ENCODE measurements at places on chromosomes 4 and X.

DNA sequence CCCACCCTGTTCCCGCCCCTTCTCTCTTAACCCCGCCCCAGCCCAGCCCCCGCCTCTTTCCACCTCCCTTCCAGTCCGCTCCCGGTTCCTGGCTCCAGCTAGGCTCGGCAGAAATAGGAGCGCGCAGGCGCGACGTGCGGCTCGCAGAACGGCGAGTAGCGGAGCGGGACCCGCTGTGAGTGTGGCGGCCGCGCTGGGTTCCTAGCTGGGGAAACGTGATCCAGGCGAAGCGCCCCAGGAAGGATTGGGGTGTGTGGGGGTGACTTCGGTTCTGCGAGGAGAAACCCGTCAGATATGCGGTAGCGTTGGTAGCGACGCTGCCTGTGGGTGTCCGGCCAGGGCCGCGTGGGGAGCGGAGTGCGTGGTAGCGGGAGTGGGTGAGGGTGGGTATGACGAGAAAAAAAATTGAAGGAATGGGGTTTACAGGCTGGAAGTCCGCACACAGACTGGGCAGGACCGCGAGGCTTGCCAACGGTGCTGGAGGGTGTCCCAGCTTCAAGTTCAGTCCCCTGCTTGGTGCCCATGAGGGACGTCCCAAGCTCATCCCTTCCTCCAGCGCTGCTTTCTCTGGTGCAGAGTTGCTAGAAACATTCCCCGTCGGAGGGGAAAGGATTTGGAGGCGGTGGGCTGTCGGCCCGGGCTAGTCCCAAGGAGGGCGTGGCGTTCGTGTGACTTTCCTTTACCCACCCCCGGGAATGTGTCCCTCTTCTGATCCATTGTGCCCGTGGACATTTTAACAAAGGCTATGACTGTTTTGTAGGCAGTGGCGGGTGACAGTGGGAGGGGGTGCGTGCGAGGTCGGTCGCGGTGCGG, at the start of gene PRRG1:
Gene PRRG1 (plus strand): TSS at position 144 of the 813 bp plus-strand sequence. CDS start 56,886 bp downstream, outside the sequence.
- no peak for DNase-seq

GRCh38 chr4:14022456-14022855, 394.9 kb upstream of the BOD1L1 start:
- no peak for DNase-seq

DNA sequence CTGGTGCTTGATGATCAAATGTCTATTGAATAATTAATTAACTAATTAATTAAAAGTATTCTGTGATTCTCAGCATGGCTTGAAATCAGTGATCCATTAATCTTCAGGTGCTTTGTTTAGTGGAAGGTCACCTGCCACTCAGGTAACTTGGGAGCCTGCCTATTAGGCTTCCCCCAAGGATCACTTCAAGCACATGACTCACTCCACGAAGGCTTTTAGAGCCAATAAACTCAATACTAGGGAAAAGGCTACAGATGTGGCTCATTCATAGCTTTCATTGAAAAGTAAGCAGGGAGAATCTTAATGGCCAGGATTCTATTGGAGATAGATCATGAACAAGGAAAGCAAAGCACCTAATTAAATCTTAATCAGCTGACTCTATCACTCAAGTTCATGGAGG, 21.3 kb downstream of the AREG start:
- DNase-seq = no peak

- DNase-seq = no peak
These were observed 338.8 kb downstream of the PPP3CA start for GRCh38 chr4:101008503-101008902.

GRCh38 chr4:40231316-40231863, 34.6 kb downstream of the RHOH start:
- DNase-seq = no peak

DNA sequence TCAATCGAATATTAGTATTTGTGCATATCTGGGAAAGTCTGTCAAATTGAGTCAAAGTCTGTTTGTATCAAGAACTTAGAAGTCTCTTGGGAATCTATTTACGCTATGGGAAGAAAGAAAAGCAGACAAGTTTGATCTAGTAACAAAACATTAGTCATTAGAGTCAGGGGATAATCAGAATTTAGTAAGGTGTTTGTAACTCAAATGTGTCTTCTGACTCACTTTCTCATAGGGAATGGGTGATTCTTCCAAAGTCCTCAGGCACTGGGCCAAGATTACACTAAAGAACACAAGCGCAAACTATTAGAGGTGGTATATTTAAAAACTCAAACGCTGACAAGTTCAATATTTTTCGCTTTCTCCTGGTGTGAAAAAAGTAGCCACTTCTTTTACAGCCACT, 926.5 kb downstream of the PDHA2 start:
- no peak for DNase-seq

- DNase-seq = no peak
These were observed 386.2 kb downstream of the RAB28 start for GRCh38 chr4:13097971-13098370.

DNA sequence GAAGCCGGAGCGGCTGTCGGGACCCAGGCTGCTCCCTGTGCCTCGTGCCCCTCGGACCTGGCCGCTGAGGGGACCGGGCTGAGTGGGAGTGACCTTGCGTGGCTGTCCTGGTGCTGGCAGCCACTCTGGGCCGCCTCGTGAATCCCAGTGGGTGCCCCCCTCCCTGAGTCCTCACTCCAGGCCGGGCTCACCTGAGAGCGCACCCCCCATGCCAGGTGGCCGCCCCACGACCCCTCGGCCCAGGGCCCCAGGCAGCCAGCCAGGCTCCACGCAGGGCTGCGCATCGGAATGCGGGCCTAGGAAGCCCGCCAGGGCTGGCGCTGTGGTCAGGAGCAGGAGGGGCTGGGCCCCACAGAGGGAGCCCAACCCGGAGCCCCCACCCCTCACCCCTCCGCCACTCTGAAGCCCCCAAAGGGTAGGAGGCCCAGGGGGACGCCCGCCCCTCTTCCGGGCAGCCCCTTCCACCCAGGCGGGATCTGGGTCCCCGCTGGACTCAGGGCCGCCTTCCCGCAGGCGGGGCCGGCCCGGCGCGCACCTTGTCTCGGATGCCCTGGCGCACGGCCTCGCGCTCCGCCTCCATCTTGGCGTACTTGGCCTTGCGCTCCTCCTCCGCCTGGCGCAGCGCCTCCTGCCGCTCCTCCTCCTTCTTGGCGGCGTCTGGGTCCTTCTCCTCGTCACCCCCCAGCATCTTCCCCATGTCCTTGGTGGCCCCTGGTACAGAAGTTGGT, 33.9 kb downstream of the CPLX1 start:
- DNase-seq = peak; percentile 48

DNA sequence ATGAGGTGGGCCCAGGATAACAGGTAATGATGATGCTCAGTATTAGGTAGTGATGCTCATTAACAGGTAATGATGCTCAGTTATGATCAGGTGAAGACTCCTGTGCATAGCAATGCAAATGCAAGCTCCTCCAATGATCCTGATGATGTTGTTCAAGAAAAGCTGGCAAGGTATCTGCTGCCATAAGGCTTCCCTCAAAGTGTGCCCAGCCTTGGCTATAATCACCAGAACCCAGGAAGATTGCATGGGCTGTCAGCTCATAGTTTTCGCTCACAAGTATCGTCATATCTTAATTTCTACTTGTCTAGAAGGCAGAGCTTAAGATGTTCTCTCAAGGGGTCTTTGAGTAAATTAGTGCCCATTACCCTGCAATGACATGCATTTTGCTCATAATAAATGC, 366.2 kb upstream of the CLNK start:
- DNase-seq = no peak

DNA sequence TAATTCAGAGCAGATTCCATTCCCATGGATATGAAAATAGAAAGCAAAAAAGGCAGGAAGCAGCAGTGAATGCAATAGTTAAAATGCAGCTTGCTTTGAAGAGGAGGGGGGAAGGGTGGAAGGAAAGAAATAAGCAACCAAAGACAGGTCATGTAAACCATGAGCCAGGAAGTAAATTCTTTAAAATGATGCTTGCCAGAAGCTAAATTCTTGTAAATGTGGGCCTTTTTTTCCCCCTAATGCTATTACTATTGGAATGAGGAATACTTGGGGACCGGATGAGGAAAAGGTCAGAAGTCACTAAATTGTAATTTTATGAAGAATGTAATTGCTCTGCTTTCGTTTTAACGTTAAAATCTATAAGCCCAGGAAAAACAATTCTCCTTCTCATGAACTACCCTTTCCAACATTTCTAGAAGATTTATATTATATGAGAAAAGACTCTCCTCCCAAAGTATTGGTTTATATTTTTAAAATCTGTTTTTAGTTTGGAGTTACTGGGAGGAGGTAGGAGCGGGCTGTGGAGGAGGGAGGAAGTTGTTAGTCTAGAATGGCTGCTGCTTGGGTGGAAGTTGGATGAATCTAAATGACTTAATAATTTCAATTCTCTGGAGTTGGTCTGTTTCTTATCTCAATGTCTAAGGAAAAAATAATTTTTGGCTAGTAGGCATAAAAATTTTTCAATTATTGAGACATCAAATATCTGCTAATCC, 77.6 kb upstream of the PCDH18 start:
- no peak for DNase-seq

- no peak for DNase-seq
These were observed 837.4 kb downstream of the TRIML1 start for GRCh38 chr4:188976644-188977115.

- DNase-seq = no peak
These were observed 977 bp upstream of the RBBP7 start for GRCh38 chrX:16870862-16871815.

- DNase-seq = no peak
These were observed 89.4 kb downstream of the FTHL17 start for GRCh38 chrX:30982467-30982866.

GRCh38 chr4:182971702-182972101, 54.5 kb upstream of the DCTD start:
- DNase-seq = no peak

DNA sequence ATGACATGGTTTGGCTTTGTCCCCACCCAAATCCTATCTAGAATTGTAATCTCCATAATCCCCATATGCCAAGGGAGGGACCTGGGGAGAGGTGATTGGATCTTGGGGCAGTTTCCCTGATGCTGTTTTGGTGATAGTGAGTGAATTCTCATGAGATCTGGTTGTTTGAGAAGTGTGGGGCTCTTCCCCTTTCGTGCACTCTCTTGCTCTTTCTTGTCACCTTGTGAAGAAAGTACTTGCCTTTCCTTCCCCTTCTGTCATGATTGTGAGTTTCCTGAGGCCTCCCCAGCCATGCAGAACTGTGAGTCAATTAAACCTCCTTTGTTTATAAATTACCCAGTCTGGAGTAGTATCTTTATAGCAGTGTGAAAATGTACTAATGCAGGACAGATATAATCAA, 36.4 kb upstream of the FREM3 start:
- no peak for DNase-seq

Data from stimulated activated CD4-positive, alpha-beta T cell treated with anti-CD3 and anti-CD28 coated beads, TNF-alpha, amount 100 ng/mL, for 24 hours (primary cell).